ENCODE measurements at places on chromosomes 2 and 18.

DNA sequence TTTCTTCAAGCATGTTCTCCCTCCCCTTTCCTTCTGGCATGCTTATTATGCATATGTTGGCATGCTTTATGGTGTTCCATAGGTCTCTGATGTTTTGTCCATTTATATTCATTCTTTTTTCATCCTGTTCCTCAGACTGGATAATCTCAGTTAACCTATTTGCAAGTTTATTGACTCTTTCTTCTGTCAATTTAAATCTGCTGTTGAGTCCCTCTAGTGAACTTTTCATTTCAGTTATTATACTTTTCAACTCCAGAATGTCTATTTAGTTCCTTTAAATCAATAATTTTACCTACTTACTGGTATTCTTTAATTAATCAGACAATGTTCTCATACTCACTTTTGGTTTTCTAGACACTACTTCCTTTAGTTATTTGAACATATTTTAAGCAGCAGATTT is 101.2 kb downstream of the GALNT14 start:
- no peak for DNase-seq

DNA sequence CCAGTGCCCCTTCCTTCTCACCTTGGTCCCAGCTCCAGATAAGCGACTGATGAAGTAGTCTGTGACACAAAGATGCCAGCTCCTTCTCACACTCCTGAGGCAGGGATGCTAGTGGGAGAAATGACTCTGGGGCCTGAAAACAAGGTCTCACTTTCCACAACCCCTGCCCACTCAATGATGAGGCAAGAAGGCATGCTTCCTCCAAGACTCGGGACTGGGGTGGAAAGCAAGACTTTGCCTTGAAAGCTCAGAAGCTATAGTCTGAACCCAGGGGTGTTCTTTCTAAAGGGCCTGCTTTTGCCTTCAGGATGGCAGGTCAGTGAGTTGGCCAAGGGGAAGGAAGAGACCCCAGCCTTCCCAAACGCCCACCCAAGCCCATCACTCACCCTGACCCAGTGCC is 1.4 kb downstream of the CCDC142 start:
- DNase-seq = no peak

DNA sequence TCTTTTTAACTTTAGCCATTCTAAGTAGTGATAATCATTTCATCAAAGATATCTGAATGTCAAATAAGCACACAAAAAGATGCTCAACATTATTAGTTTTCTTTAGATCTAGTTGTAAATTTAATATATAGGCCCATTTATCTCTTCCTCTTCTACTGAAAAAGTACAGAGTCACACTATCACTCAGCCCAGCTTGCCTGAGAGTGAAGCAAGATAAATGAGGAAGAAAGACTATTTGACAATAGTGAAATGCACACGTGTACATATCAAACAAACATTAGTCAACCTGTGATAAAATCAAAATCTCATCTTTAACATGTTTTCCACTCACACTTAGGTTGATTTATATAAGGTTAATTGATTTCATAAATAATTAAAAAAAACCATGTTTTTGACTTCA is 83.5 kb upstream of the CCDC195 start:
- DNase-seq = no peak

GRCh38 chr2:156884216-156884615 is 373.3 kb upstream of the GALNT5 start:
- DNase-seq = no peak

- DNase-seq = no peak
Measured at GRCh38 chr18:62812876-62813275, 97.5 kb downstream of the PHLPP1 start.

GRCh38 chr2:42696987-42697386 is 66.9 kb downstream of the OXER1 start:
- DNase-seq = no peak

DNA sequence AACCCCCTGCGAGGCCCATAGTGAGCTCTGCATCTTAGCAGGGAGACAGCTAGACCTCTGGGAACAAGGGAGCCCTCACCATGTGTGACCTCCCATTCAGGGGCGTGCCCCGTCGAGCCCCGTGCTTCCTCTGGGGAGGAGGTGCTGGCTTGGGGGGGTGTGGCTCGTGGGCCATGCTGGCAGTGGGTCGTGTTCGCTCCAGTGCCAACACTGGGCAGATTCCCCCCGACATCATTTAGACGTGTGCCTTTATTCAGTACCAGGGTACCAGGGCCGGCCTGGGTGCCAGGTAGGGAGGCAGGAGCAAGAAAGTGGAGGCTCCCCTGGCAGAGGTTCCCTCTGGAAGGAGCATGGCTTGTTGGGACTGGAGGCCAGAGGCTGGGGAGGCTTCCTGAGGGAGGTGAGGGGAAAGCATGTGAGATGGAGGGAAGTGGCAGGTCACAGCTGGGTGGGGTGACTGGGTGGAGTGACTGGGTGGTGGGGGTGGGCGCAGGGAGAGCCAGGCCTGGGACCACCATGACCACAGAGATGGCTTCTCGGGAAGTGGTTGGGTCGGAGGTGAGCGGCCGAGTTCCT is 15.2 kb downstream of the GPC1 start:
- DNase-seq = no peak

- no peak for DNase-seq
Measured at GRCh38 chr2:39640681-39641080, 25.0 kb upstream of the TMEM178A start.

DNA sequence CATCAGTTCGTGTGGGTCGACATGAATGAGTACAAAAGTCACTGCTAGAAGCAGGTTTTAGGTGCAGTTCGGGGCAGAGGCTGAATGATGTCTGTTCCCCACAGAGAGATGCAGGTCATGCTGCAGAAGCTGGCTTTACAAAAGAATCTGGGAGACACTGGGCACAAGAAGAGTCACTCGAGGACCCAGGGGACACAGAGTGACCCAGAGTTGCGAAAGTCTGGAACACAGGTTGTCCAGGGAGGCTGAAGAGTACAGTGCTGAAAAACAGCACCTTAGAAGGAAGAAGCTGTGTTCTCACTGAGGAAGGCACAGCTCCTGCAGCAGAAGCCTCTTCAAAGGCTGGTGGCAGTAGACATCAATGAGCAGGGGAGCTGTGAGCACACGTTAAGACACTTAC is 14.8 kb downstream of the CACNB4 start:
- DNase-seq = no peak
